ENCODE measurements at places on chromosomes 12 and 14.

GRCh38 chr14:66206554-66206953 is 279.6 kb upstream of the CCDC196 start:
- DNase-seq, result no peak

DNA sequence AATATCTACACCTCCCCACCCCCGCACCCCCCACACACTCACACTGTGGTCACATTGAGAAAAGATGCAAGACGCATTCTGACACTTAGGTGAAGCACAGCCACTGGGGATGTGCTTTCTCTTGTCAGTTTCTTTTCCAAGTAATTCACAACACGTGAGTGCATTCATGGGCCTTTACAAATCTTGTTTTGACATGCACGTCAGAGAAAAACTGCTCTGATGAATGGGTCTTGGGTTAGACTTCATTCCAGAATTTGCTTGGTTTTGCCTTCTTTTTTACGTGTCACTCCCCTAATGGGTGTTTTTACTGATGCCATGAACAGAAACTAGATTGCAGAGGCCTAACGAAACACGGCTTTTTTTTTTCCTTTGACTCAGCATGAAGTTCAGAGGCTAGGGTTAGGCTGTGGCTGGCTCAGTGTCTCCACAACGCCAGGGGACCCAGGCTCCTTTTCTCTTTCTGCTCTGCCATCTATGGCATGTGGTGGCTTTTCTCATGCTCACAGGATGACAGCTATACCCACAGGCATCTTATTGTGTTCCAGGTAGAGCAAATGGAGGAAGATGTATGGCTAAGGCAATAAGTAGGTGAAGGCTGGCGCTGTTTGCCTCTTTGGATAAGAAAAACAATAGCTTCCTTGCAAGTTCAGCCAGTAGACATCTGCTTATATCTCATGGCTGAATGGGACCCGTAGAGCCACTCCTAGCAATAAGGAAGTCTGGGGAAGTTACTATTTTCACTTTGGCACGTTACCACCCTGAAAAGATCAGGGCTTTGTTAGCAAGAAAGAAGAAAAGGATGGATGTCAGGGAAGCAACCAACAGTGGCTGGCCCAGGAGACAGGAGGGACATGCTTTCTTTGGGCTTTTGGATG is 253.3 kb downstream of the SLC15A4 start:
- no peak for DNase-seq

- no peak for DNase-seq
These were observed at the start of gene SDSL for GRCh38 chr12:113422030-113422885. TSS of gene SDSL (plus strand) at chr12:113422380. CDS start at chr12:113427983, 5,603 bp downstream.

- no peak for DNase-seq
These were observed at the start of gene DYRK4 for GRCh38 chr12:4562034-4562657. TSS of gene DYRK4 (plus strand) at chr12:4562208. CDS start at chr12:4562246, 38 bp downstream.

GRCh38 chr12:81573228-81573627 is 185.9 kb downstream of the PPFIA2 start:
- DNase-seq, result no peak

- DNase-seq, result no peak
These were observed 24.3 kb downstream of the GPRC5A start for GRCh38 chr12:12915656-12916055.

DNA sequence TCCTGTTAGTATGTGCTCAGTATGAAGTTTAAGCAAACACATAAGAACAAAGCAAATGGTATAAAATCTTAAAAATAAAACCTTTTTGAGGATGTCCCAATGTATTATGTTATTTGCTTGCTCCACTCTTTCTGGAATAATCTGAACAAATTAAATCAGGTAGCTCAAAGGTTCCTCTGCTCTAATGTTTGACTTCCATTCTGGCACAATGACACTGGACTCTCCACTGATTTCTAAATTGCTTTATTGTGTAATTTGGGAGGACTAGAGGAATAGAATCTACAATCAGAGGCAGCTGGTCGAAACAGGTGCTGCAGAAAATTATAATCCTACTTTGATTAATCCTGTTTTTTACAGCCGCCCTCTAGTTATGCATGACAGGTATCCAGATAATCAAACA is 523.7 kb upstream of the FOXG1 start:
- no peak for DNase-seq

DNA sequence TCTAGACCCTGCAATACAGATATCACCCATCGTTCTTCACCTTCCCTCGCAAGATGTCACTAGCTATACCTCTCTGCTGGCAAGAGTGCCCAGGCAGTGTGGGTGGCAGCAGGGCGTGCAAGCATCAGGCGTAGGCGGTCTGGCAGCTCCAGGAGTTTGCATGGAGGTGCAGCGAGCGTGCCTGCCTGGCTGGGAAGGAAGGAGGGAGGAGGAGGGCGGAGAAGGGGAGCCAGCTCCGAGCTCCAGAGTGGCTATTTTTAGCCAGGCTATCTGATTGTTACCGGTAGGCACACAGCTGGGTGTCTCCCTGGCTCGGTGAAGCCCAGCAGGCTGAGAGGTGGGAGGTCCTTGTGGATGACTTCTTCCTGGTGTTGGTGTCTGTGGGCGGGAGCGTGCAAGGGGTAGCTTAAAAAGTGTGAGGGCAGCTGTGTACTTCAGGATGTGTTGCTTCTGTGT is 6.2 kb downstream of the FOXJ2 start:
- no peak for DNase-seq

- no peak for DNase-seq
These were observed 33.8 kb upstream of the TSPAN9 start for GRCh38 chr12:3043406-3043805.

DNA sequence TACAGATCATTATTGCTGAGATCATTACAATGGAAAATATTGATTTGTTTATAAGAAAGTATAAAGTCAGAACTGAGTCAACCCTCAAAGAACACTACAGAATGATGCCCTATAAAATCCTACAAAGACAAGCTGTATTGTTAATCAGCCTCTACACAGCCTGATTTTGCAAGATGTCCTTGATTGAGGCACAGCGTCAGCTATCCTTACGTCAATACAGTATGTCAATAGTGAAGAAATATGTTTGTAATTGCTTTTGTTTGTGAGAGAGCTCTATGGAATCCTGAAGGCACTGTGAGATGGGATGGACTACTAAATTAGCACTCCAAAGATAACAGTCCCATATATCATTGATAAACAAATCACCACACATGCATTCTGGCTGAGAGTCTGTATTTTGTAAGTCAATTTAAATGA is 70.7 kb downstream of the RASSF9 start:
- DNase-seq, result no peak

- DNase-seq, result no peak
These were observed 18.3 kb upstream of the ATP2A2 start for GRCh38 chr12:110262442-110263388.

DNA sequence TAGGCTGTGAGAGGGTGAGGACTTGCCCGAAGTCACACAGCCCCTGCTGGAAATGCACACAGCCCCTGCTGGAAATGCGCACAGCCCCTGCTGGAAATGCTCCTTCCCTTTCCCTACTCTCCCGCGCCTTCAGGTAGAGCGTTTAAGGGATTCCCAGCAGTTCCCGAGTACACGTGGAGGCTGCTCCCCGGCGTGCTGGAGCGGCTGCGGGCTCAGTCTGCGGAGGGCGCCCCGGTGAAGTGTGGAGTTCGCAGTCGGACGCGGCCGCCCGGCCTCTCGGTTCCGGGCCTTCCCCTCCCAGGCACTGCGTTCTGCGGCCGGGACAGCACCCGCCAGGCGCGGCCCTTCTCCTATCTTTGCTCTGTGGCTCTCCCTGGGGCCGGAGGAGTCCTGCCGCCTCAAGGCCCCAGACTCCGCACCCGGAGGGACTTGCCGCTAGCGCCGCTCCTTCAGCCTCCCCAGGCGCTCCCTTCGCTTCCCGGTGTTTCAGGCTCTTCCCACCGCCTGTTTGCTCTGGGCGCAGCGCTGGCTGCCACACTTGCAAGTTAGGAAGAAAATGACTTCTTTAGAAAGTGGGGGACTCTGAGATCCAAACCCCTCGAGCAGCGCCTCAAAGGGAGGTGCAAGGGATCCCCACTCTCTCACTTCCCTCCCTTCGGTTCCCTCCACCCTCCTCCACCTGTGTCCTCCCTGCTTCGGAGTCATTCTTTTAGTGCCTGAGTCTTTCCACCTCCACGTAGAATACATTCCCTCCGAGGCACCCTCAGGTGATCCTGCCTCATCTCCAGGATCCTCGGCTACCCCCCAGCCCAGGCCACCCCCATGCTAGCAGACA is 8.3 kb upstream of the TBX5 start:
- no peak for DNase-seq

GRCh38 chr12:13915096-13915495 is 66.3 kb downstream of the GRIN2B start:
- no peak for DNase-seq

DNA sequence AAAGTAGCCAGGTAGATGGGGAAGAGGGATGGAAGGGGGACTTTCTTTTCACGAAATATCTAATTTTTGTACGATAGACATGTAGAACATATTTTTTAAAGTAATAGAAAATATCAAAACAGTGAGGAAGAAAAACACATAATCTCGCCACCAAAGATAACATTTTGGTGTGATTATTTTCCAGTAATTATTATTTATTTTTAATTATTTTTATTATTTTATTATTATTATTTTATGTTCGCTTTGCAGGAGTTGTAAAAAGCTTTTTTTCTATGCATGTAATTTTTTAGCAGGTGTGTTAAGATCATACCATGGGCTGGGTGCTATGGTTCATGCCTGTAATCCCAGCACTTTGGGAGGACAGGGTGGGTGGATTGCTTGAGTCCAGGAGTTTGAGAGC is 85.6 kb upstream of the CCND2 start:
- DNase-seq, result no peak

GRCh38 chr12:107632246-107632645 is 53.4 kb upstream of the PWP1 start:
- no peak for DNase-seq

GRCh38 chr12:118120579-118121363 is 15.2 kb upstream of the PEBP1 start:
- peak; percentile 41 for DNase-seq

- no peak for DNase-seq
These were observed 349.7 kb downstream of the ATP23 start for GRCh38 chr12:58291106-58291505.

GRCh38 chr12:54497883-54498282 is 331 bp downstream of the NCKAP1L start:
- DNase-seq, result no peak

DNA sequence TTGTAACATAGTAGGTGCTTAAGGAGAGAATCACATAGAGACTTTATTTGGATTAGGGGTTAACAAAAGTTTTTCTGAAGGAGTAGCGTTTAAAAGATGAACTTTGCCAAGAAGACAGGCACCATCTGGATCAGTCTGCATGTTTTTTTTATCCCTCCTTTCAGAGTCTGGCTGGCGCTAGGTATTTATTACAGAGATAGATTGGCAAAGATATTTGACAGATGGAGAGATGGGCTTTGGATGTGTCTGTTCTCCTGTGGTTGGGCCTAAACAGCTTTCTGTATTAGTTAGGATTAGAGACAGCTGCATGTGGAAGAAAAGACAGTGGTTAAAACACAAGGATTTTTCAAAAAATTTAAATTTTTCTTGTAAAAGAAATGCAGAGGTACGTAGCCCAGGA is 133.9 kb downstream of the C12orf75 start:
- no peak for DNase-seq

GRCh38 chr12:99387661-99388060 is 259.9 kb upstream of the GARIN6 start:
- no peak for DNase-seq

GRCh38 chr14:64663174-64663573 is 41.0 kb upstream of the PLEKHG3 start:
- DNase-seq, result no peak

GRCh38 chr12:109632342-109632741 is 58.7 kb downstream of the MVK start:
- no peak for DNase-seq

DNA sequence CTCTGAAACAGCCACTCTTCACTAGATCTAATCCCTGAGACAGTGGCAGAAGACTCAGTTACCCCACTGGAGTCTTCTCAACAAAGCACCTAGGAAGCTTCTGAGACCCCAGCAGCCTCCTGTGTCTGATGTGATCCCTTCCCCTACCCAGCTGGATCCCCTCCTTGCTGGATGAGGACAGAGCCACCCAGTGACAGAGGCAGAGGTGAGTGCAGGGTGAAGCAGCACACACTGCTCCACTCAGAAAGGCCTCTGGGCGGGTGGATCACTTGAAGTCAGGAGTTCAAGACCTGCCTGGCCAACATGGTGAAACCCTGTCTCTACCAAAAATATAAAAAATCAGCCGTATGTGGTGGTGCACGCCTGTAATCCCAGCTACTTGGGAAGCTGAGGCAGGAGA is 2.7 kb downstream of the SPRYD3 start:
- no peak for DNase-seq

DNA sequence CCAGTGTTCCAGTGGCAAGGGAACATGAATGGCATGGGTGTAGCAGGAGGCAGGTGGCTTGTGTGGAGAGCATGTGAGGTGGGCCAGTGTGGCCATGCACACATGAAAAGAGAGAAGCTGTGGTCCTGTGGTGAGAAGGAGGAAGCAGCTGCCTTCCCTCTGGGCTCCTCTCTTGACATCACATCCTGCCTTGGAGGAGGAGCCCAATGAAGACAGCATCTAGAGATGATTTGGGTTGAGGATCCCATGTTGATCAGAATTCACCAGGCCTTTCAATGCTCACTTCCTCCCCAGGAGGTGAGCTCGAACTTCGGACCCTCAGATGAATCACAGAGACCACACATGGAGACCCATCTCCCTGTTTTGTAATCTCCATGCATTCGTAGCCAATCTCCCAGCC is 82.6 kb downstream of the LRRC74A start:
- DNase-seq, result no peak

DNA sequence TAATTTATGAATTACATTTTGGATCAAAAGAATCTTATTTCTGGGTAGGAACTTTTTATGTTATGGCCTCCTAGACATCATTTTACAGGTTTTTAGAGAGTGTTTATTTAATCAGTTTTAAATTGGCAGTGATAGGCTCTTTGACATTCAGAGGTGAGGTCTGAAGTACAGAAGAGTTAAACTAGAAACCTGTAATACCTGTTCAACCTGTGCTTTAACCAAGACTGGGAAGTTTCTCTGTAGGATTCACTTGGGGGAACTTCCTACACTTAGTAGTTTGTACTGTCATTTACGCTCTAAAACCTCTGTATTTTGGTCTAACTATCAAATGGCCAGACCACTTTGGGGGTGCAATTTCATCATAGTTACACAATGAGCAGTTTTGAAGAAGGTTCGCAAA is 35.9 kb downstream of the PLEKHA5 start:
- no peak for DNase-seq

- no peak for DNase-seq
These were observed 144.7 kb downstream of the GPHN start for GRCh38 chr14:66652525-66653106.

GRCh38 chr12:15336768-15337553 is 14.7 kb downstream of the PTPRO start:
- no peak for DNase-seq

- no peak for DNase-seq
These were observed 13.7 kb downstream of the MYBPC1 start for GRCh38 chr12:101608301-101609133.

DNA sequence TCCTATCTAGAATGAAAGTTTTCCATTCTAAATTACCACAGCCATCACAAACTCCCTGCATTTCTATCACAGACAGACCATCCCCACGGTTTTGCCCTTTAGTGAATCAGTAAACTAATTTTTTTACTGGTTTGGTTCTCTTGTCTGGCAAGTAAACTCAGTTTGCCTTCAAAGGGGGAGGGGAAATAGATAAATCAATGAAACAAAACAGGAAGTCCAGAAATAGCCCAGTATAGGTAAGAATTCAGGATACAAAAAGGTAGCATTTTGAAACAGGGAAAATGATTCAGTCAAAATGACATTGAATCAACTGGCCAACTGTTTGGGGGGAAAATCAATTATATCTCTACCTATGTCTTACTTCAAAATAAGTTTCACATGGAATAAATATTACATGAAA is 15.8 kb upstream of the BAZ1A start:
- DNase-seq, result no peak

- no peak for DNase-seq
These were observed 223.4 kb downstream of the PCNX1 start for GRCh38 chr14:71130491-71131179.

Data from stimulated activated CD4-positive, alpha-beta T cell treated with anti-CD3 and anti-CD28 coated beads, Interleukin-1b, Interleukin-23, amount 100 ng/mL, for 4 hours (primary cell).